GM12891 (cell line): ENCODE measurements at places on chromosomes 4 and X.

GRCh38 chr4:69876071-69876470 lies 16.1 kb upstream of the SULT1E1 start:
- no peak for DNase-seq

DNA sequence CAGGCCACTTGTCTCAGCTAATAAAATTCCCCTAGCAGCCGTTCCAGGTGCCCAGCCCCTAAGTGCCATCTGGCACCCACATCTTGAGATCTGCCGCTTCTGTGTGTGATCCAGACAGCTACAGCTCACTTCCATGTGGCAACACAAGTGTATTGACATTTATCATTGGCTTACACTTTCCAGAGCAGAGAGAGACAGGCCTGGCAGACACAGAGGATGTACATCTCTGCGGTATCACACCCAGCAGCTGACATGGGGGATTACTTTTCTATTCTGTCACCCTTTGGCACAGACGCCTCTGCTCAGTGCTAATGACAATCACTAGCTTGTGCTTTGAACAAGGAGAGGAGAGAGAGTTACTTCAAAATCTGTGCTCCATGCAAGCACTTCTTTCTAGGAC lies 195.9 kb downstream of the KDR start:
- no peak for DNase-seq

DNA sequence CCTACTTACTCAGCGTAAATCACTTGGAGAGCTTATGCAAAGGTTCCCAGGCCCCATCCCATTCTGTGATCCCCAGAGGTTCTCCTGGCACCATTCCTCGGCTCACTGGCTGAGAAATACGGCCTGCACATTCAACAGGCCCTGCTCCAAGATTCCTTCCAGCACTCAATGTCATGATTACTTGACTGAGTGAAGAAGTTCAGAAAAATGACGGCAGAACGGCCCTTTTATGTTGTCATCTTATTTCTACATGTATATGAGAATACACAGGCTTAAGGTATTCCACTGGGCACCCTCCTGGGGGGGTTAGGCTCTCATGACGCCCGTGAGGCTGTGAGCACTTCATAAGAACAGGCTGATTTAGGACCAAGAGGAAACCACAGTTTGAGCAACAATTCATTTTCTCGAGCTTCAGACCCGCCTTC lies 190.6 kb downstream of the NSUN7 start:
- DNase-seq: no peak

DNA sequence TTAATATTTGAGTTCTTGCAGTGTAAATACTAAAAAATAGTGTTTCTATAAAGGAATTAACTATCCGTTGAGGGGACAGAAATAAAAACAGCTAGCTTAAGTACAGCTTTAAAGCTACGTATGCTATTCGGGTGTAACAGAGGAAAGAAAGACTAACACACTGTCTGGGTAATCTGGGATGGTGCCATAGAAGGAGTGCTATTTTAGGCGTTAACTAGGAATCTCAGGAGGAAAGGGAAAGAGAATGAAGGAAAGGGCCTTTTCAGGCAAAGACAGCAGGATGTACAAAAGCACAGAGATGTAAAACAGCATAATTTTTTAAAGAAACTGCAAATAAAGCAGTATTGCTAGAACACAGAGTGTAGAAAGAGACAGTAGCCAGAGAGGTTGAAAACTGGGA lies 161.8 kb downstream of the RAP1GDS1 start:
- no peak for DNase-seq

DNA sequence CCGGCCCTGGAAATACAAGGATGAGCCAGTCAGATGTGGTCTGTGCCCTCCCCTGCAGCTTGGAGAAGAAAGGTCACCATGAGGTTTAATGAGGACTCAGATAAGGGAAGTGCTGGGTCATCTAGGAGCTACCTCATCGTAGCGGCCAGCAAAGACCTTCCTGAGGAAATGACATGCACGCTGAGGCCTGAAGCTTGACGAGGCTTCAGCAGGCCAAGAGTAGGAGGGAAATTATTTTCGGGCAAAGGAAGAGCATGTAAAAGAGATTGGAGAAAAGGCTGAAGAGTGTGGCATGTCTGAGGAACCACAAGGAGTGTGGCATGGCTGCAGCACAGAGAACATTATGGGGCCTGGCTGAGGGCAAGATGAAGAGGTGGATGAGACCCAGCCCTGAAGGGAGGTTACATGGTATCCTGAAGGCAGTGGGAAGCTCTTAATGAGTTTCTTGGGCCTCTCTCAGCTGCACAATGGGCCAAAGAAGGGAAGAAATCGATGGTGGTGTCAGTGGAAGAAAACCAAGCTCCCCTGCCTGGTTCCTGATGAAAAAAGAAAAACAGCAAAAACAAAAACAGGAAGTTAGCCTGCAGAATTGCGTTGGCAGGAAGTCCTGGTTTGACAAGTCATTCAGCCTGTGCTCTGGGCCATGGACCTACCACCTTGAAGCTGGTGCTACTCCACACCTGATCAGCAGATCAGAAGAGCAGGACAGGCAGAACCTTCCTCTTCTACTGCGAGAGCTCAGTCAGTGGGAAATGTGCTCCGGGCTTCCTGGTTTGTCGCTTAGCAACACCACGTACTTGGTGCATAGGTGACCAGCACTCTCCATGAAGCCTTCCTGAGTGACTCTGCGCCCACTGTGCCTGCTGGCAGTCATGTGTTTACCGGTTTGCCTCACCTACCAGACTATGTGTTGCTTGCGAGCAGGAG lies 134.5 kb upstream of the KLF3 start:
- DNase-seq: peak; percentile 26

- DNase-seq: no peak
Measured at GRCh38 chrX:31421441-31421840, 349.6 kb upstream of the FTHL17 start.

GRCh38 chr4:162406637-162407365 lies 243.0 kb upstream of the FSTL5 start:
- DNase-seq: no peak

- DNase-seq: no peak
Measured at GRCh38 chr4:53905941-53906377, 158.4 kb downstream of the CHIC2 start.

DNA sequence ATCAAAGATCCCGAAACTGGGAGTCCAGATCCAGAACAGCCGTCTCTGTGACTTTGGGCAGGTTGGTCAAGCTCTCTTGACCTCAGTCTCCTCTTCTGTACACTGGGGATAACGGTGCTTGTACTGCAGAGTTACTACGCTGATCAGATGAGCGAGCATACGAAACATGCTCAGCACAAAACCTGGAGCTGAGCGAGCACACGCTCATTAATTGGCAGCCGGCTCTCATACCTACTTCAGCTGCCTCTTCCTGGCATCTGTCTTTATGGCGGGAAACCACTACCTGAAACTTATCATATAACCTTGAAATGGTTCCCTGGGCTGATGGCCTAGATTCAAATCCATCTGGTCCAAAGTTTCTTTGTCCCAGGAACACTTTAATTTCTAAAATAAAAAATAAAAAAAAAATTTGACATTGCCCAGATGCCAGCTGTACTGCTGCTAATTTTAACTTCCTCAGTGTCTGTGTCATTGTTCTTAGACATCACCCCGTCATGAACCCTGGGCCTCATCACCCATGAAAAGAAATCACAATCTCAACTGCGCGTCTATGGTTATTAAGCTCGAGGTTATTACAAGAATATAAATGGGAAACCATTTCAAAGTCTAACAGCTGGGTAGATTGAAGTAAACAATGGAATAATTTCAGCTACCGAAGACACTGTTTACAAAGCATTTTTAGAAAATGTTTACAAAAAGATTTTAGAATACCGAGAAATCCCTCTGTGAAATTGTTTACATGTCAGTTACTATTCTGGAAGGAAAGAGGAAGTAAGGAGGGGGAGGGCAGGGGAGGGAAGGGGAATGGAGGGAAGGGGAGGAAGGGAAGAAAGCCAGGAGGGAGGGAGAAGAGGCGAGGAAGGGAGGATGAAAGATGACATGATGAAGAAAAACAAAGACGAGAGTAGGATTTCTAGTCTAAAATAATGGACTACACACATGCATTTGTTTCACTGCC lies 49.0 kb downstream of the CRMP1 start:
- no peak for DNase-seq

DNA sequence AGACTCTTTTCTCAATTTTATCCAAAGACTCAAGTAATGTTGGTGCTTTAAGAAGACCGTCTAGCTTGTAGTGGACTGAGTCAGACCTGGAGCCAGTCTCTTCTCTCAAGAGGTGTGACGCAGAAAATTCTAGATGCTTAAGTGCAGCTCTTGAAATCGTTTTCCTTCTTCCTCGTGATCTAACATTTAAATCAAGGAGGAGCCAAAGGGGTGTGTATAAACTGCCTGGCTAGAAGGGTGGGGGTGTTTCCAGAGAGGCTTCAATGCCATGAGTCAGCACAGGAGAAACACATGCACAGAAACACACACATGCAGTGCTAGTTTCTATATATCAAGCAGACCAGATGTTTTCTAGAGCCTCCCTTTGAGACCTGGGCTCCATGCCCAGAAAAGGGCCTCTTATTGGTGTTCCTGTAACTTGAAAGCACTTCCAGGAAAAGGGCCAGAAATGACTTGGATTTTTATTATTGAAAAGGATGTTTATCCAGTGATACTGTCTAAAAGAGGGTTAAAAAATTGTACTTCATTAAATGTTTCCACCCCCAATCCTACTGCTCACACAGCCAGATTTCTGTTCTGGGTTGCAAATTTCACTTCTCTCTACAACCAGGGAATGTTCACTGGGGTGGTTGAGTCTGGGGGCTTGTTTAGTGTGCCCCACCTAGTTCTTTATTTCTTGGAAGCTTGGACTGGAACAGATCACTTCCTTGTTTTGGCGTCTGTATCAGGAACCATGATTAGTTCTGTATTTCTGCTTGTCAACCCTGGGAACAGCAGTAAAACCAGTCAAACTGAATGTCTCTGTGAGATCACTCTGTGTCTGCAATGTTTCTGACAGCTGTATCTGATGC lies at the start of gene CLIC2:
CLIC2 (minus strand) TSS at position 129 of the 851 bp plus-strand sequence. CDS start 187 bp downstream, outside the sequence.
- DNase-seq: no peak
